ENCODE measurements at places on chromosomes 7 and 10. TPM values are rescaled to one million over a fixed set of nuclear protein-coding genes. Genes with fewer than 3 reads are reported as not detected.

- no peak for DNase-seq
Observed at GRCh38 chr7:94609561-94609960, 46.4 kb downstream of the SGCE start.

FAM25A gene
- not detected for polyA plus RNA-seq

DNA sequence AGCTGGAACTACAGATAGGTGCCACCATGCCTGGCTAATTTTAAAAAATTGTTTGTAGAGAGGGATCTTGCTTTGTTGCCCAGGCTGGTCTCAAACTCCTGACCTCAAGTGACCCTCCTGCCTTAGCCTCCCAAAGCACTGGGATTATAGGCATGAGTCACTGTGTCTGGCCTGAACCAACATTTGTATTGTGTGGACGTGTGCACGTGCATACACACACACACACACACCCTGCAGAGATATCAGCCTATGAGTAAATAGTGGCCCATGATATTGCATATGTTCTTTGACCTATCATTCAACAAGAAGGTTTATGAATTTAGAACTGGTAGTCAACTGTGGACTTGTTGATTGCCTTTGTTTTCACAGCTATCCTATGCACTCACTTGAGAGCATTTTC lies 161.6 kb downstream of the BAMBI start:
- DNase-seq = no peak

- DNase-seq = no peak
Observed at GRCh38 chr10:49662169-49662830, 17.2 kb upstream of the C10orf53 start.

- DNase-seq = no peak
Observed at GRCh38 chr7:13148548-13148947, 461.1 kb downstream of the ARL4A start.

DNA sequence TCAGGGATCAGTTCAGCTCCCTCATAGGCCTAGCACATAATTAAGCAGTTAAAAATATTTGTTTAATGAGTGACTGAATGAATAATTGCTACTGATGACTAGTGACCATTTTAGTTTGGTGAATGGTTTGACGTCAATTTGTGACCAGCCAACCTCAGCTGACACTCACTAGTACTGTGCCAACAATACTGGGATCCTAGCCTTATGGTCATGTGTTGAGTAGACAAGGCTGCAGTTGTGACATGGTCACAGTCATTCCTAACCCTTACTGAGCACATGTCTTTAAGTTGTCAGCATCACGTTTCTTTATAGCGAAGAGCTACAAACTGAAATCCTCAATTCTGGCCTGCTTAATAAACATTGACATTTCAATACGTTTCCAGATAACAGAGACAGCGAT lies 86.9 kb upstream of the SLC26A5 start:
- DNase-seq = no peak

- DNase-seq = no peak
Observed at GRCh38 chr10:124612611-124613498, 131.3 kb downstream of the FAM53B start.

KIAA1217 gene
- polyA plus RNA-seq = 27.9 TPM

AFAP1L2 gene
- polyA plus RNA-seq = 39.4 TPM
